ENCODE measurements at places on chromosomes 4 and X.

DNA sequence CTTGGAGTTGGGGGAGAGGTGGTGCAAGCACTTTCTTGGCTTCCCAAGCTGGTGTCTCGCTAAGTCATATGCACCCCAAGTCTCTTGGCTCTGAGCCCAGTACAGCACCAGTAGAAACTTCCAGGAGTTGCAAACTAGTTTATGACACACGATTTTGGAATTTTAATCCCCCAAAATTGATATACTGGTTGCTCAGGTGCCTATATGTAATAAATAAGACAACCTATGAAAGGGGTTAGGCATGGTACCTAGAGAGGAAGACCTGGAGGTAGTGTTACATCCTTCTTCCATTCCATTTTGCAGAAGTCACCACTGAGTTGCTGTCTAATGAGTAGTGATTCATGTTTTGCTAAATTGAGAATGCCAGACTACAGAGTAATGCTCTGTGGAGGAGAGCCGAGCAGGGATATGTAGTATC lies 4.3 kb upstream of the SLC4A4 start:
- DNase-seq, result no peak

- no peak for DNase-seq
These were observed 47.1 kb upstream of the TSPAN7 start for GRCh38 chrX:38514016-38514854.

DNA sequence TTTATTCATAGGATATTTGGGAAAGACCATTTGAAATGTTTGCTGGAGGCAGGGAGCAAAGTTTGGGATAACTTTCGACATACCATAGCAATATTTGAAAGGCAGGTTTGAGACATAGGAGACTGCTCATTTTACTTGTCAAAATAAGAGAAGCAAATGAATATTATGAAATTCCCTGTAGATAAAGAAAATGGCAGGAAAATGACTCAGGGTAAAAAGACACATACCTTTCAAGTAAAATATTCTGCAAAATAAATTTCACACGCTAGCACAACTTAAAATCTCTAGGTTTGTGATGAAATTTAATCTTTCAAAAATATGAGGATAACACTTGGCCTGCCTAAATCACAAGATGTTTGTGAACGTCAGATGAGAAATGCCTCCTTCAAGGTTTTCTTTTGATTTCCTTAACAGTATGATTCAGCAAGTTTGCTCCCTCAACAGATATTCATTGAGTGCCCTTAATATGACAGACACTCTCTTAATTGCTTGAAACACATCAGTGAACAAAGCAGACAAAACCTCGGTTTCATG lies 6.6 kb downstream of the TMEM156 start:
- DNase-seq, result no peak

- no peak for DNase-seq
These were observed 15.3 kb downstream of the TMEM175 start for GRCh38 chr4:947491-947971.

DNA sequence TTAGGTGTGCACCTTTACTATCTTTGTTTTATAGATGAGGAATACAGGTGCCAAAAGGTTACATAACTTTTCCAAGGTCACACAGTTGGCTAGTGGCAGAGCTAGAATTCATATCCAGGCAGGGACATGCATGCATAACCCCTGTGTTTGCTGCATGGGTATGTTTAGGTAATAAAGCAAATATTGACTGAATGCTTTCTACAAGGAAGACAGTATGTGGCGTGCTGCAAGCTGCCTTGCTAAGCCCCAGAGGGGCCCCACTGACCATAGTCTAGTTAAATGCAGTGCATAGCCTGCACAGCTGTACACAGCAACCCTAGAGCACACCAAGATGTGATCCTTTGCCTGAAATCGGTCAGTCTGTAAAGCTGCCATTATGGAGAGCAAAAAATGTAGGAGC lies 320.5 kb upstream of the IGFBP7 start:
- no peak for DNase-seq

DNA sequence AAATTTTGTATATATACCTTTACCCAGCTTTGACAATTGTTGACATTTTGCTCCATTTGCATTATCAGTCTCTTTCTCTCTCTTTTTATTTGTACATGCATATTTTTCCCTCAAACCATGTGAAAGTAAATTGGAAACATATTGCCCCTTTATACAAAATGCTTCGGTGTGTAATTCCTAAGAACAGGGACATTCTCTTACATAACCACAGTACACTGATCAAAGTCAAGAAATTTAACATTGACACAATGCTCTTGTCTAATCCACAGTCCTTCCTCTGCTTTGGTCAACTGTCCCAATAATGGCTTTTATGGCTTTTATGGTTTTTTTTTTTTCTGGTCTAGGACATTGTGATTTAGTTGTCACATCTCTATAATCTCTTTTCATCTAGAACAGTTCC lies 9.5 kb upstream of the SMS start:
- DNase-seq, result no peak

Measured in stimulated activated CD8-positive, alpha-beta memory T cell treated with anti-CD3 and anti-CD28 coated beads, Interleukin-7, amount 100 ng/mL, for 48 hours (primary cell).